Glutamatergic neuron (in vitro differentiated cells): ENCODE measurements at places on chromosomes 1 and 21. TPM values are rescaled to one million over a fixed set of nuclear protein-coding genes. Genes with fewer than 3 reads are reported as not detected.
A peak's percentile ranks its signal among the peaks of the same experiment; 100 is the strongest.

Gene LRIF1
- total RNA-seq = 21.1 TPM

Gene MIXL1
- total RNA-seq = 0.54 TPM

Gene PM20D1
- not detected for total RNA-seq

Gene FGR
- not detected for total RNA-seq

Gene LIN28A
- 97.3 TPM for total RNA-seq

Gene EFNA1
- total RNA-seq = 1.7 TPM

- peaks cover 4% of the 10 kb centered on the region for H3K27me3 ChIP-seq
- H3K4me3 ChIP-seq = no peak overlapping the region
- peaks cover 7% of the 10 kb centered on the region for H3K4me1 ChIP-seq
- no peak for DNase-seq
- H3K27ac ChIP-seq = no peak overlapping the region
- peaks cover 9% of the 10 kb centered on the region for H3K36me3 ChIP-seq
Measured at GRCh38 chr1:31428436-31429221, 15.6 kb downstream of the SERINC2 start.

- no peaks in the 10 kb centered on the region for H3K4me1 ChIP-seq
- no peak overlapping the region for H3K27ac ChIP-seq
- no peaks in the 10 kb centered on the region for H3K36me3 ChIP-seq
- DNase-seq = no peak
- H3K27me3 ChIP-seq = peaks cover 4% of the 10 kb centered on the region
Measured at GRCh38 chr1:228500143-228500734, 13.1 kb downstream of the RNF187 start.

DNA sequence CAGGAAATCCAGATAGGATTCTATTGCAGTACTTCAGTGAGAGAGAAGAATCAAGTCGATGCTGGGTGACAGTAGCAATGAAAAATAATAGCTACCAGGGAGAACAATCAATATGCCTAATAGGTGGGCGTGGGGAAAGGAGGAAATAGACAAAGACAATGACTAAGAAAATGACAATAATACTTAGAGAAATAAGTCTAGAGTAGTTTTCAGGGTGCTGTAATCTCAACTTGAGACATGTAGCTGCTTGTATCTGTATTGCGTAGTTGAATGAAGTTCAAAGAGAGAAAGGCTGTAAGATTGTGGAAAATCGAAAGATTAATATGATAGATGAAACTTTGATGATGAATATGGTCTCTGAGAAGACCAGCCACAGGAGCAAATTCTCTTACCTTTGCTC lies 2.6 kb downstream of the STXBP3 start:
- DNase-seq = no peak
- H3K27ac ChIP-seq = no peak overlapping the region
- no peak overlapping the region for H3K4me3 ChIP-seq

DNA sequence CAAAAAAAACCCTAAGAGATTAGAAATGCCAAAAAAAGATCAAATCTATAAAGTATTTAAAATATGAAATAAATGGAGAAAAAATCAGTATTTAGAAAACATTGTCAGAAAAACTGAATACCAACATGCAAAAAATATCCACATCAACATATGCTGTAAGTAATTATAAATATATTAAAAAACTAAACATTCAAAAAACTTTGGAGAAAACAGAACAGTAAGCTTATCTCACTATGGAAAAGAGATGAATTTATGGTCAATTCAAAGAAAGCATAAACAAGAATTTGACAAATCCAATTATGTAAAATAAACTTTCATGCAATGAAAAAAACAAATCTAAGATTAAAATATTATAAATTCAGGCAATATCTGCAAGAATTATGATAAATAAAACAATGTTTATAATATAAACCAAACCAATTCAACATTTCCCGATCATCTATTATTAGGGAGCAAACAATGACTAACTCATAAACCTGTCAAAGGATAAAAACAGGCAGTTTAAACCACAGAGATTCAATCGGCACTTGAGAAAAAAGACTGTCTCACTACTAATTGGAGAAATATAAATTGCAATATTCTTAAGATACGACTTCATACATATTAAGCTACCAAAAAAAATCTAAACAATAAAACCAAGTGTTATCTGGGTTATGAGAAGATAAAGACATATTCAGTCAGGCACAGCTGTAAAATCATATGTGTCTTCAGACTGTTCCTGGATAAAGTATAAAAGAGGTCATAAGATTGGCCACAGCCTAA lies 21.8 kb downstream of the EYA3 start:
- H3K27me3 ChIP-seq = no peaks in the 10 kb centered on the region
- H3K4me3 ChIP-seq = no peak overlapping the region
- H3K27ac ChIP-seq = no peak overlapping the region
- DNase-seq = no peak

- H3K4me1 ChIP-seq = no peaks in the 10 kb centered on the region
- no peak overlapping the region for H3K27ac ChIP-seq
- no peak overlapping the region for H3K4me3 ChIP-seq
- no peaks in the 10 kb centered on the region for H3K36me3 ChIP-seq
- DNase-seq = peak; percentile 12
Measured at GRCh38 chr1:20149601-20150325, 10.6 kb downstream of the PLA2G2F start.

GRCh38 chr1:170640581-170640980 lies 23.4 kb upstream of the PRRX1 start:
- no peaks in the 10 kb centered on the region for H3K27me3 ChIP-seq
- no peaks in the 10 kb centered on the region for H3K4me1 ChIP-seq
- H3K36me3 ChIP-seq = no peaks in the 10 kb centered on the region
- no peak overlapping the region for H3K4me3 ChIP-seq

GRCh38 chr1:229363723-229364122 lies 20.9 kb upstream of the CCSAP start:
- no peaks in the 10 kb centered on the region for H3K4me1 ChIP-seq
- no peak for DNase-seq
- no peak overlapping the region for H3K27ac ChIP-seq
- no peak overlapping the region for H3K4me3 ChIP-seq
- H3K36me3 ChIP-seq = no peaks in the 10 kb centered on the region

DNA sequence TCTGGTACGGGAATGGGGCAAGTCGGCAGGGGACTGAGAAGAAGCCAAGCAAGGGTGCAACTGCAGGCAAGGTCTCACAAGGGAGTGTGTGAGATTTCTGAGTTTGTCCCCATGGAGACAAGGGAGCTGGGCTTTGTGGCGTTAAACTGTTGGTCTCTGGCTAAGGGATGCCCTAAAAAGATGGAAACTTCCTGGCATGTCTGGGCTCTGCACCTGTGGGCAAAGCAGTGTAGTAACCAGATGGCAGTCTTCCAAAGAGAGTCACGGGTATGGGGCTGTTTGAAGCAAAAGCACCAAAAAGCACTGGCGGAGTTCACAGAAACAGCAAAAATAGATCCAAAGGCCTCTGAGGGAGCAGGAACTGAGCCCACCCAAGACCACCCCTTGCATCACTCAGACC lies 104.8 kb upstream of the SLC44A3 start:
- H3K27me3 ChIP-seq = peaks cover 2% of the 10 kb centered on the region
- H3K4me1 ChIP-seq = no peaks in the 10 kb centered on the region
- H3K36me3 ChIP-seq = peaks cover 8% of the 10 kb centered on the region
- DNase-seq = no peak
- H3K4me3 ChIP-seq = no peak overlapping the region
- H3K27ac ChIP-seq = no peak overlapping the region

DNA sequence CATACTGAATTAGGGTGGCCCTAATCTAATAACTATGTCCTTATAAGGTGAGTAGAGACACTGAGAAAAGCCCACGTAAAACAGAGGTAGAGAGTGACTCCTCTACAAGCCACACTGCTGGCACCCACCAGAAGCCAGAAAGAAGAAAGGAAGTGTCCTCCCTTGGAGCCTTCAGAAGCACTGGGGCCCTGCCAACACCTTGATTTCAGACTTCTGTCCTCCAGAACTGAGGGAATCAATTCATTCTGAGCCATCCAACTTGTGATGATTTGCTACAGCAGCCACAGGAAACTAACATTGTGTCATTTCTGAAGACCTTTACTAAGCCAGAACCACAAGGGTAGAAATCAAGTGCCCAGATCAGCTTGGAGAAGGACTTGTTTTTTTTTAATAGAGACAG lies 15.0 kb downstream of the GNB1 start:
- peaks cover 12% of the 10 kb centered on the region for H3K36me3 ChIP-seq
- no peak for DNase-seq
- peaks cover 31% of the 10 kb centered on the region for H3K4me1 ChIP-seq

GRCh38 chr21:20207335-20207734 lies 790.9 kb upstream of the NCAM2 start:
- DNase-seq = no peak
- no peaks in the 10 kb centered on the region for H3K27me3 ChIP-seq
- H3K27ac ChIP-seq = no peak overlapping the region
- no peak overlapping the region for H3K4me3 ChIP-seq
- H3K36me3 ChIP-seq = no peaks in the 10 kb centered on the region

DNA sequence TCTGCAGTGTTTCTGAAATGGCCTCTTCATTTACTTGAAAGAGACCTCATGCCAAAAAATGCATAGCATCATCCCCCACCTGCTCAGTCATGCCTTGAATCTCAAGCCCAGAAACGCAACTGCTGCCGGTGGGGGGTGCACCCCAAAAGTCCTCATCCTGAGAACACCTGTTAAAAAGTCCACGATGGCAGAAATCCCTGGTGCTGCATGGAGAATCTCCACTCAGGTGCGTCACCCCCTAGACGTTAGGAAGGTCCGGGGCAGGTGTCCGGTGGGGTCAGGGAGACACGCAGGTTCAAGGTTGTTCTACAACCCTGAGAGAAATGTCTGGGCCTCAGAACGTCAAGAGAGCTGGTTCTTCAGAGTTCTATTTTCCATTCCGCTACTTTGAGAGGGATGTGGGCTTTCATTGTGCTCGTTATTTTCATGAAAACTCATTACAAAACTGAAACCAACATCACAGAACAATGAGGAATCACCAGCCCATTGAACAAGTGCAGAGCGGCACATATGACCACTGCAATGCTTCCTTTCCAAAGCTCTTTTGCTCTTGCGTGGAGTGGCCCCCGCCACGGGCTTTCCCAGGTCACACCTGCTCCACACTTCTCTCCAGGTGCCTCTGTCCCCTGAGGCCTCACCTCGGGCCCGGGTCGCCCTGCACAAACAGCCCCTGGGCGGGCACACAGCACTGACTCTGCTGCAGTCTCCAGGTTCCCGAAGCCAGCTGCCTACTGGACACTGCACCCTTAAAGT lies 201.9 kb downstream of the TOMM20 start:
- H3K27ac ChIP-seq = no peak overlapping the region
- peaks cover 10% of the 10 kb centered on the region for H3K27me3 ChIP-seq
- no peak for DNase-seq
- H3K36me3 ChIP-seq = no peaks in the 10 kb centered on the region
- peaks cover 24% of the 10 kb centered on the region for H3K4me1 ChIP-seq
- no peak overlapping the region for H3K4me3 ChIP-seq

DNA sequence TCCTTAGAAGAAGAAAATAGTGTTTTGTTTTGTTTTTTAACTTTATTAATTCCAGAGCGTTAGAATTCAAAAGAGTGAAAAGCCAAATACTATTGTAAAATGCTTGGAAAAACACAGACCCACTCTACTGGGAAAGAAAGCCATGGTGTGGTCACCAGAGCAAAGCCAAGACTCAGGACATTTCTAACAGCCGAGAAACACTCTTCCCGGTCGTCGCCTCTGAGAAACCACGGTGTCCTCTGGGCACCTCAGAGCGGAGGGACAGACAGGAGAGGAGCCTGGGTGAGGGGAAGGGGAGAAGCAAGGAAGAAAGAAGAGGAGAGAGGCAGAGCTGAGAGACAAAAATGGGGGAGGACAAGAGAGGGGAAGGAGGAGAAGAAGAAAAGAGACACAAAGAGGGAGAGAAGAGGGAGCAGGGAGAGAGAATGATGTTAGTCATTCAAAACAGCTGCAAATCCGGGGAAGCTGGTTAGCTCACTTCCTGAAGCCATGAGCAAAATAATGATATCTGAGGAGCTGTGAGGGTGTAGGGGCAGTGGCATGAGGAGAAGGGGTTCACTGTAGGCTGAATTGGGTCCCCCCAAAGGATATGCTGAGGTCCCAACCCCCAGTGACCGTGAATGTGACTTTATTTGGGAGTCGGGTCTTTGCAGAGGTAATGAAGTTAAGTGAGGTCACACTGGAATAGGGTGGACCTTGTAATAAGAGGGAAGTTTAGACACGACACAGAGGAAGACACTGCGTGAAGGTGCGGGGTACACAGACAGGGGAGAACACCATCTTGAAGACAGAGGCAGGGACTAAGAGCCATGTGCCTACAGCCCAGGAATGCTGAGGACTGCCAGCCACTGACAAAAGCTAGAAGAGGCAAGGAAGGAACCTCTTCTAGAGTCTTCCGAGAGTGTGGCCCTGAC lies 58.2 kb upstream of the DMRTB1 start:
- H3K4me1 ChIP-seq = peaks cover 18% of the 10 kb centered on the region
- no peak for DNase-seq
- no peak overlapping the region for H3K27ac ChIP-seq
- H3K4me3 ChIP-seq = no peak overlapping the region
- H3K27me3 ChIP-seq = peaks cover 4% of the 10 kb centered on the region

- H3K36me3 ChIP-seq = no peaks in the 10 kb centered on the region
- DNase-seq = no peak
- no peak overlapping the region for H3K27ac ChIP-seq
- no peak overlapping the region for H3K4me3 ChIP-seq
Measured at GRCh38 chr1:171532520-171532919, 47.2 kb downstream of the PRRC2C start.

DNA sequence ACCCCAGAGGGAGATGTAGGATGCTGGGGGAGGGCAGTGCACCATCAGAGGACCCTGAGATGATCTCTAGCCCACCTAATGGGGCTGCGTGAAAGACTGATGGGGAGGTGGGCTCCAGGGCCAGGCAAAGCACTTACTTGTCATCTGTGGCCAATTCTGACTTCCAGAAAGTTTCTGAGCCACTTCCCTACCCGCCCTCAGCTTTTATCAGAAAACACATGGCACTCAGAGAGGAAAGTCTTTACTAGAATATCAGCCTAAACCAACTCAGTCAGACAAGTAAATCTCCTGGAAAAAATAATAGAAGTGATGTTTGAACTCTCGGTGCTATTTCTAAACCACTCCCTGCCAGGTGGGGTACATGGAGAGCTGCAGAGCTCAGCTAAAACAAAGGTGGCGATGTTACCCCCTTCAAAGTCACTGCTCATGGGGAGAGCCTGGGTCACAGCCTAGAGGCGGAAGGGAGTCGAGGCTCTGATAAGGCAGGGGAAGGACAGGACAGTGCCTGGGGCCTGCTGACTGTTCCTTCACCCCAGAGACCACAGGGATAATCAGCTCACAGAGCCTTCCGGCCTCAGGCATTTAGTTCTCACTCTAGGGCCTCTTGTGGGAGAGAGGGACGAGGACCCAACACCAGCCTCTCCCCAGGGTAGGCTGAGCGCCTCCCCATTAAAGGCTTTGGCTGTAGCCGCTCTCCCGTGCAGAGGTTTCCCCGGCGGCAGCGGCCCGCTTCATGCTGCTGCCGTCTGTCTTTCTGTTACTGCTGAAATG lies 14.2 kb downstream of the SMIM12 start:
- H3K4me3 ChIP-seq = no peak overlapping the region
- H3K27me3 ChIP-seq = peaks cover 2% of the 10 kb centered on the region
- H3K4me1 ChIP-seq = peaks cover 15% of the 10 kb centered on the region
- H3K27ac ChIP-seq = no peak overlapping the region

DNA sequence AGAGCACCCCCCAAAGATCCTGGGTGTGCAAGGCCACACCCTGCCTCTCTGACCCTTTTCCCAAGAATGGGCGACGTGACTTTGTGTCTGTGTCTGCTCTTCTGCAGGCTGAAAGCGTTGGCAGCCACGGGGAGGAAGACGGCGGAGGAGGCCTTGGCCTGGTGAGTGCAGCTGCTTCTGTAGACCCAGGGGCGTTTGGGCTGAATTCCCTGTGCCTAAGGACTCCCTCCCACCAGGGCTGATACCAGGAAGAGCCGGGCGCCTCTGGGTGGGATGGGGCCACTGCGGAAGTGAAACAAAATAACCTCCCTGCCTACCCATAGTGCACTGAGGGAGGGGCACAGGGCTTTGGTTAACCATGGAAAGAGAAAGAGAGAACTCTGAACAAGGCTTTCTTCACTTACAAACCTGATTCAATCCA lies 2.5 kb downstream of the UBASH3A start:
- DNase-seq = no peak
- H3K4me3 ChIP-seq = no peak overlapping the region
- H3K4me1 ChIP-seq = peaks cover 2% of the 10 kb centered on the region
- H3K27ac ChIP-seq = no peak overlapping the region
